Glutamatergic neuron (in vitro differentiated cells): ENCODE measurements at places on chromosomes 2 and 18. TPM values are rescaled to one million over a fixed set of nuclear protein-coding genes. Genes with fewer than 3 reads are reported as not detected.
A peak's percentile ranks its signal among the peaks of the same experiment; 100 is the strongest.

- no peaks in the 10 kb centered on the region for H3K36me3 ChIP-seq
- DNase-seq, result peak; percentile 50
- H3K27me3 ChIP-seq, result peaks cover 27% of the 10 kb centered on the region
- no peak overlapping the region for H3K27ac ChIP-seq
- peaks cover 8% of the 10 kb centered on the region for H3K4me1 ChIP-seq
These were observed 11.1 kb upstream of the SATB2 start for GRCh38 chr2:199468561-199469513.

CYTIP gene
- total RNA-seq, result not detected

DNA sequence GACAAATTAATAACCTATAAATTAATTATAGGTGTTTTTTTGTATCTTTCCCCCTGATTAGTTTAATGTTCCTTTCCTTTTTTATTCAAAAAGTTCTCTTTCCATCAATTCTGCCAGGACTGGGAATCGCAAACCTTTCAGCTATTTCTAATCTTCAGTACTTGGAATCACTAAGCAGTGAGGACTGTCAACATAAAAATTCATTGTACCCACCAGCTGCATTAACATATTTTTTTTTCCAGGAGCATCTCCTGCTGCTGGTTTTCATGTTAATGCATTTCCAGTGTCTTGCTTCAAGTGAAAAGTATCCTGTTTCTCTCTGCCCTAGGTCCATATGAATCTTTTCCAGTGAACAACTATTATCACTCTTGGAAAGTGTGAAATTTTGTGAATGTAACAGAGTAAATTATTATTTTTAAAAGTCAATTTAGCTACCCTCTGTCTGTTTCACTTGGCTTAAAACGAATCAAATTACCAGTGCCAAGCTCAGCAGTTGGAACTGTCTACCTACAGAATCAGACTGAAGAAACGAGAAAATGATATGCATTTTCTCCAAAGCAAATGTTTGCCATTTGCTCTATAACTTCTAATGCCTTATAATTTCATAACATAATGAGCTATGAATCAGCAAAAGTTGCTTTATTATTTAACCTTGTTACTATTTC is 804.4 kb downstream of the EPHA4 start:
- peaks cover 8% of the 10 kb centered on the region for H3K4me1 ChIP-seq
- H3K27ac ChIP-seq, result no peak overlapping the region
- no peaks in the 10 kb centered on the region for H3K27me3 ChIP-seq
- no peak overlapping the region for H3K4me3 ChIP-seq
- H3K36me3 ChIP-seq, result no peaks in the 10 kb centered on the region

DNA sequence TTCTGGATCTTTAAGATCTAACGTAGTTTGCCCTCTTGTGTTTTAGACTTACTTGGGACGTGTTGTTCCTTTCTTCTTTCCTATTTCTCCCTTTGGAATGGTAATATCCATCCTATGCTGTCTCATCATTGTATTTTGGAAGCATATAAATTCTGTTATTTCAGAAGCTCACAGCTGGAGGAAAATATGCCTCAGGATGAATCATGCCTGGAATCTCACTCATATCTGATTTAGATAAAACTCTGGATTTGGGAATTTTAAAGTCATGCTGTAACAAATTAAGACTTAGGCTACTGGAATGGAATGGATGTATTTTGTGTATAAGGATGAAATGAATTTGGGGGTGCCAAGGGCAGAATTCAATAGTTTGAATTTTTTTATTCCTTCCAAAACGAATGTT is 245.2 kb upstream of the GULP1 start:
- H3K27me3 ChIP-seq, result no peaks in the 10 kb centered on the region
- H3K4me1 ChIP-seq, result no peaks in the 10 kb centered on the region
- no peak overlapping the region for H3K4me3 ChIP-seq

DSG1 gene
- not detected for total RNA-seq

DNA sequence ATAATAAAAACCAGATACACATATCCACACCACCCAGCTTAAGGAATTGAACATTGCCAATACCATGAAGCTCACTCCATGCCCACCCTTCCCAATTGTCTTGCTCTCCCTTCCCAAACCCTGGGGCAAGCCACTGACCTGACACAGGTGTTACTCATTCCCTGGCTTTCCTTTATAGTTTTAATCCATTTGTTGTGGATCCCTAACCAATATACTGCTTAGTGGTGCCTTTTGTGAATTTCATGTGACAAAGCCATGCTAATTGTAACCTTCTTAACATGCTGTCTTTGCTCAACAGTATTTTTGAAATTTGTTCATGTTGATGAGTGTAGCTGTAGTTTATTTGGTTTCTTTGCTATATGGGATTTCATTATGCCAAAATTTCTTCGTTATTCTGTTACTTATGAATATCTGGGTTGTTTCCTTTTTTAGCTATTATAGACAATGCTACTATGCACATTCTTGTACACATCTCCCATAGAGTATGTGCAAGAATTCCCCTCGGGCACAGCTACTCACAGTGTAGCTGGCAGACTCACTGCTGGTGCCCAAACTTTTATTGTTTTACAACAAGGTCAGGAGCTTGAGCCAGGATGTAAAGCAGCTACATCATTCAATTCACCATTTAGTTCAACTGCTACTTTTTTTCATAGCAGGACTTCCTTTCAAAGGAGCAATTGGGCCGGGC is 90.8 kb upstream of the ATL2 start:
- no peaks in the 10 kb centered on the region for H3K4me1 ChIP-seq
- H3K36me3 ChIP-seq, result no peaks in the 10 kb centered on the region

DNA sequence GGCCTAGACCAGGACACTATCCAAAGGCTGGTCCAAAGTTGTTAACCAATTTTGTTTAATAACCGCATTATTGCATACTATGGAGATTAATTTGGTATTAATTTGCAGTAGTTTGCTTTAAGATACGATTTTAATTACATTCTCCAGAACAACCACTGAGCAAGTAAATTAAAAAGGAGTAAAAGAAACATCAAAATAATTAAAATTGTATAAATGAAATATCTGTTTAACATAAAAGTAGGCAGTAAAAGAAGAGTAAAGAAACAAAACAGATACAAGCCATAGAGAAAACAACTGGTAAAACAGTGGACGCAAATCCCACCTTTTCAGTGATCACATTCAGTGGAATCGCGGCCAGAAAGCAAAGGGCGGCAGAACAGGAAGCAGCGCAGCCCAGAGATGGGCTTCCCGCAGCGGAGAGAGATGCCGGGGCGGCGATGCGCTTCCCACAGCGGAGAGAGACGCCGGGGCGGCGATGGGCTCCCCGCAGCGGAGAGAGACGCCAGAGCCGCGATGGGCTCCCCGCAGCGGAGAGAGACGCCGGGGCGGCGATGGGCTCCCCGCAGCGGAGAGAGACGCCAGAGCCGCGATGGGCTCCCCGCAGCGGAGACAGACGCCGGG is 176.8 kb downstream of the RTP5 start:
- peaks cover 5% of the 10 kb centered on the region for H3K4me1 ChIP-seq
- H3K4me3 ChIP-seq, result peak overlapping the region; percentile 90

GRCh38 chr2:109375656-109376055 is 238.1 kb downstream of the SEPTIN10 start:
- H3K36me3 ChIP-seq, result no peaks in the 10 kb centered on the region
- H3K27me3 ChIP-seq, result peaks cover 6% of the 10 kb centered on the region
- H3K4me3 ChIP-seq, result no peak overlapping the region
- no peak for DNase-seq
- no peak overlapping the region for H3K27ac ChIP-seq

DYNAP gene
- not detected for total RNA-seq

DNA sequence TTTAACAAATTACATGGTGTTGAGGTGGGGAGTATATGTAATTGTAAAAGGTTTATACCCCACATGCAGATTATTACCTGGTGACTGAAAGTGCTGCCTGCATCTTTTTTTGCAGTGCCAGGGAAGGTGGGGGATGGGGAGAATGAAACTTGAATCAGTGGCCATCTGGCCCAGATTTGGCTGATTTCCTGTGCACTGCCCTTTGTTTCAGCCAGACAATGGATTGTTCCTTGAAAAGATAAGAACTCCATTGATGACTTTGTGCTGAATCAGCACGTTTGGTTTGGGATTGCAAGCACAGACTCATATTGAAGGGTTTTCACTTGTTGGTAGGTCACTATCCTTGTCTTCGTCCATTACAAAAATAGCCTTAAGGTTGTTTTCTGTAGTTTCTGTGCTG is 20.9 kb downstream of the GREB1L start:
- H3K27ac ChIP-seq, result peak overlapping the region; percentile 90
- H3K4me3 ChIP-seq, result peak overlapping the region; percentile 72
- DNase-seq, result no peak
- no peaks in the 10 kb centered on the region for H3K36me3 ChIP-seq
- H3K4me1 ChIP-seq, result peaks cover 41% of the 10 kb centered on the region
- no peaks in the 10 kb centered on the region for H3K27me3 ChIP-seq

LIMS3 gene
- 0.98 TPM for total RNA-seq

GRCh38 chr2:69693059-69693774 is 48.7 kb upstream of the ANXA4 start:
- H3K4me3 ChIP-seq, result no peak overlapping the region
- H3K4me1 ChIP-seq, result no peaks in the 10 kb centered on the region
- no peak for DNase-seq
- H3K27me3 ChIP-seq, result peaks cover 4% of the 10 kb centered on the region

SLC39A6 gene
- 113 TPM for total RNA-seq

DNA sequence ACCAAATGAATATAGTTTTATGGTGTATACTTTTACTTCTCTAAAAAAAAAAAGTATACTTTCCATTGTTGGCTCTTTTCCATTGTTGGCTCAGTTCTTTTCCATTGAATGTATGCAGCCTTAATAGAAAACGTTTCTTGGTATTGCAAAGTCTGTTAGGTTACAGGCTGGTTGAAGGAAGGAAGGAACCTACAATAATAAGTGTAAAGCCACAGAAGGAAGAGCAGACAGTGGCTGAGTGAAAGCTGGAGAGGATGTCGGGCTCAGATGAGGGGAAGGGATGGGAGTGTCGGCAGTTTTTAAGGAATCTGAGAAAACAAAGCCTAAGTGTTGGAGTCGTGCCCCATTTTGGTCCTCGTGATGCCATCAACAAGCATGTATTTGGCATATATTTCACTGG is 6.8 kb downstream of the COPS8 start:
- H3K27ac ChIP-seq, result no peak overlapping the region
- no peaks in the 10 kb centered on the region for H3K36me3 ChIP-seq
- H3K4me1 ChIP-seq, result no peaks in the 10 kb centered on the region
- H3K4me3 ChIP-seq, result no peak overlapping the region

TEKT4 gene
- total RNA-seq, result not detected

- no peak overlapping the region for H3K27ac ChIP-seq
- peaks cover 20% of the 10 kb centered on the region for H3K4me1 ChIP-seq
- H3K27me3 ChIP-seq, result peaks cover 12% of the 10 kb centered on the region
- peak; percentile 60 for DNase-seq
These were observed 1.0 kb downstream of the ZCCHC2 start for GRCh38 chr18:62523631-62524439.

IL36G gene
- not detected for total RNA-seq

SERPINB10 gene
- not detected for total RNA-seq

DNA sequence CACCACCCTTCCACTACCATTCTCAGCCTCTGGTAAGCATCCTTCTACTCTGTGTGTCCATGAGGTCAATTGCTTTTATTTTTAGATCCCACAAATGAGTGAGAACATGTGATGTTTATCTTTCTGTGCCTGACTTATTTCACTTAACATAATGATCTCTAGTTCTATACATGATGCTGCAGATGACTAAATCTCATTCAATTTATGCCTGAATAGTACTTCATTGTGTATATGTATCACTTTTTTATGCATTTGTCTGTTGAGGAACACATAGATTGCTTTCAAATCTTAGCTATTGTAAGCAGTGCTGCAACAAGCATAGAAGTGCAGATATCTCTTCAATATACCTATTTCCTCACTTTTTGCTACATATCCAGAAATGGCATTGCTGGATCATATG is 733.3 kb downstream of the SUCLG1 start:
- H3K36me3 ChIP-seq, result no peaks in the 10 kb centered on the region
- H3K4me1 ChIP-seq, result no peaks in the 10 kb centered on the region
- H3K27ac ChIP-seq, result no peak overlapping the region
- H3K27me3 ChIP-seq, result no peaks in the 10 kb centered on the region
- H3K4me3 ChIP-seq, result no peak overlapping the region

DNA sequence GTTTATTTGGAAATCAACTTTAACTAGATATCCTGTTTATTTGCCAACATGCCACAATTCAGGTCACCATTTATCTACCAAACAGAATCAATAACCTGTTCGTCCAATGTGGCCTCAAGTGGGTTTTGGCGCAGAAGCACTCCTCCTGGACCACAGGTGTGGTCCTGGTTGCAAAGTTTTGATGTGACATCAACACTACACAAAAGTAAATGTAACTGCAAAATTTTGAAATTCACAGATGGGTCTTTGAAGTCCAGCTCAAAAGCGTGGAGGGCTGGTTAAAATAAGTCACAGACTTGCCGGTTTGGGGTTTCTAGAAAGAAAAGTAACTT is 474 bp upstream of the GCA start:
- H3K4me1 ChIP-seq, result peaks cover 4% of the 10 kb centered on the region
- no peak overlapping the region for H3K27ac ChIP-seq
- H3K4me3 ChIP-seq, result peak overlapping the region; percentile 92
- DNase-seq, result no peak

DNA sequence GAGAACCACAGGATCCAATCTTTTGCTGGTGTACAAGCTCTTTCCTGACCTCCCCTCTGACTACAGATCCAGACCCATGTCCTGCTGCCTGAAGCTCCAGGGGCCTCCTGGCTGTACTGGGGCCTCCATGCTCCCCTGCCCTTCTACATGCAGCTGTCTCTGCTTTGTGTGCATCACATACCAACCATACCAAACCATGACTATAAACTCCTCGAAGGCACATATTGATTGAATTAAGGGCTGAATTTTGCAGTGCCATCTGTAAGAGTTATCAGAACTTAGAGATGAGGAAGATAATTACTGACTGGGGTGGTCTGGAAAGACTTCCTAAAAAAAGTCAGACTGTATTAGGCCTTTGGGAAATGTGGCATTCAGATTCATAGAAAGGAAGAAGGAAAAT is 139.9 kb upstream of the CXCR4 start:
- H3K4me3 ChIP-seq, result no peak overlapping the region
- DNase-seq, result no peak
- peaks cover 2% of the 10 kb centered on the region for H3K36me3 ChIP-seq
- H3K27ac ChIP-seq, result no peak overlapping the region

- no peaks in the 10 kb centered on the region for H3K27me3 ChIP-seq
- DNase-seq, result no peak
- no peak overlapping the region for H3K4me3 ChIP-seq
- peaks cover 15% of the 10 kb centered on the region for H3K4me1 ChIP-seq
- H3K36me3 ChIP-seq, result no peaks in the 10 kb centered on the region
- no peak overlapping the region for H3K27ac ChIP-seq
These were observed 9.1 kb downstream of the CAB39 start for GRCh38 chr2:230721712-230722111.
